ENCODE measurements at places on chromosomes 4 and X. TPM values are rescaled to one million over a fixed set of nuclear protein-coding genes. Genes with fewer than 3 reads are reported as not detected.

The SULT1B1 gene
- 0.18 TPM for total RNA-seq

The GPR82 gene
- not detected for total RNA-seq

The MXD4 gene
- 25.6 TPM for total RNA-seq

The HMGN5 gene
- total RNA-seq, result 0.83 TPM

The NLGN4X gene
- total RNA-seq, result not detected

The SMPX gene
- total RNA-seq, result not detected

The UGT2A3 gene
- total RNA-seq, result not detected

The RAB33B gene
- 11.4 TPM for total RNA-seq

The TGIF2LX gene
- not detected for total RNA-seq

The DCK gene
- 7.0 TPM for total RNA-seq

The CDKN2AIP gene
- total RNA-seq, result 16.8 TPM

The MAGEC1 gene
- not detected for total RNA-seq

The PHKA1 gene
- 3.3 TPM for total RNA-seq

The BST1 gene
- 5.3 TPM for total RNA-seq

The SOX3 gene
- not detected for total RNA-seq

The TBC1D14 gene
- 48.9 TPM for total RNA-seq

DNA sequence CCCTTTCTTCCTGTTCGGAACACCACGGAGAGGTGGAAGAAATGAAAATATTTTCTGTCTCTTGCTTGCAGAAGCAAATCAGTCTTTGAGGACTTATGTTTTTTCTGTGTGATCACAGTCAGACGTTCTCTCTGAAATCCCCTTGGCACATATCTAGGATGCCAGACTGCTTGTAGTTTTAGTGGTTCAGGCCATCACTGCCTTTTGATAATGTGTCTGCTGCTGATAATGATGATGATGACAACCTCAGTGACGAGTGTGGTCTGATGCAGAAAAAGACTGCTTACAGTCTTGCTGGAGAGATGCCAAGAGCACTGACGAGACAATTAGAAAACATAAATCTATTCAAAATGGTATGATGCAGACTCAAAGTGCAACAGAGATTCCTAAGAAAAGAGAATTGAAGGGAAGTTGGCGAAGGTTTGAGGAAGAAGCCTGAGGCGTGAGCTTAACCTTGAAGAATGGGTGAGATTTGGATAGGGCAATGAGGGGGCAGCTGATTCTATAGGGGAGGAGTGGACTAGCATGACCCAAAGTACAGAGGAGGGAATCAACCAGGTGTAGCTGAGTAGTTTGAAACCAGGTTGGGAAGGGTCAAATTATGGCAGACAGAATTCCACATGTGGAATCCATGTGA, 7.9 kb downstream of the RAB33A start:
- DNase-seq, result peak; percentile 38

DNA sequence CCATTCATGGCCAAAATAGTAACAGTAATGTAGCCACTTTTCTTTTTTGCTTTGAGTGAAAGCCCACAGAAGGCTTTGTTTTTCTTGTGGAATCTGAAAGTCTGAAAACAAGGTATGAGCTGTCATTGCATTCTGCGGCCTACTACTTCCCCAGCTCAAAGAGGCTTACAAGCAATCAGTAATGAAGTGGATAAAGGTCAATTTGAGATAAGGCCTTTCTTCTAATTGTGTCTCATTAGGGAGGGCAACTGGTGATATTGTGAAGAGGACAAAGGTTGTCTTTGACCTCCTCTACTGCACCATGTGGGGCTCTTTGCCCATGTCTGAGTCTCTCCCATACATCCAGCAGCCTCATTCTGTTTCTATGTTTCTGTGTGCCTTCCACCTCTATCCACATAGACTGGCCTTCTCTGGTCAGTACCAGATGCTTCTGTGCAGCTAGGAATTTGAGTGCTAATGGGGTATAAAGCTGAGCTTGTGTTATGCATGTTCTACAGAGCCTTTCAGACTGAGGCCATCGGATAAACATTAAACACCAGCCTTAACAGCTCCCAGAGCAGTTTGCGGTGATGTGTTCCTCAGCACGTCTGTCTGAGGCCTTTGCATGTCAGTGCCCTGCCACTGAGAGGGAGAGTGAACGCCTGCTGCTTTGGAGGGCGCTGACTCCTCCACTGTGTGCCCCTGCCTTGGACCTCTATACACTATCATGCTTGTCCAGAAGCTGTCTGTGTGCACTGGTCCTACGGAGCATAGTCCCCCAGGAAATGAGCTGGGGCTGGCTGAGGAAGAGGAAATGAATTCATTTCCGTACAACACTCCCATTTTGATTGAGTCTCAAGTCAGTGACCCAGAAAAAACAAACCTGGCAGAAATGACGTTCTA, 80.2 kb downstream of the SH2D1A start:
- DNase-seq, result no peak

DNA sequence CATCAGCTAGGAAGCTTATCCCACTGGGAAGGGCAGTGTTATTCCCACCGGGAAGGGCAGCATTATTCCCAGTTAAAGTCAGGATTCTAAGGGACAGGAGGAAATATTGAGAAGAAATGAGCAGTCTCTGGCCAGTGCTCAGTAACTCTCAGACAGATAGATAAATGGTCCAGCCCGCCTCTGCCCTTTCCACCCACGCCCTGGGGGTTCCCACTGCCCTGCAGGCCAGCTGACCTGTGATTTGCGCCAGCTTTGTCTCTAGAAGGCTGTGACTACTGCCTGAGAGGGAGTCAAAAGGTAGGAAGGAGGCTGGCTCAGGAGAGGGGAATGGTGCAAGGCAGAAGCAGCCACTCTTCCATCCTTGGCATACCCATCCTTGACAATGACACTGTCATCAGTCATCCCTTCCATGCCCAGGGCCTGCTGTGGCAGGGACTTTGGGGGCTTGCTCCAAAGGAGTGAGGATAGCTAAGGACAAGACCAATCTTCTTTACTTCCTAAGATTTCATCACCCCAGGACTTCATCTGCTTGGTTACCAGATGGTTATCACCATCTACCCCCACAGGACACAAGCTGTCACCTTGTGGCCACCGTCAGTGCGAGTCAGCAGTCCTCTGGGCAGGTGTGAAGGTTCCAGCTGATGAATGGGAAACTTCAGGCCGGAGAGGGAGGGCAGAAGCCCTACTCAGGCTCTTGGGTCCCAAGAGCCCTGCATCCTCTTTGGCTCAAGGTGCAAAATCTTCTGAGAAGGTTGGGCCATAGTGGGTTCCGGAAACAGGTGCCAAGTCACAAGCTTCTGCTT, 49.5 kb downstream of the SEPSECS start:
- DNase-seq, result no peak

- no peak for DNase-seq
Measured at GRCh38 chr4:62145276-62145675, 945.1 kb downstream of the ADGRL3 start.

- no peak for DNase-seq
Measured at GRCh38 chr4:7356667-7357310, 77.9 kb downstream of the PSAPL1 start.

- no peak for DNase-seq
Measured at GRCh38 chr4:80139671-80140070, 57.6 kb upstream of the PRDM8 start.

DNA sequence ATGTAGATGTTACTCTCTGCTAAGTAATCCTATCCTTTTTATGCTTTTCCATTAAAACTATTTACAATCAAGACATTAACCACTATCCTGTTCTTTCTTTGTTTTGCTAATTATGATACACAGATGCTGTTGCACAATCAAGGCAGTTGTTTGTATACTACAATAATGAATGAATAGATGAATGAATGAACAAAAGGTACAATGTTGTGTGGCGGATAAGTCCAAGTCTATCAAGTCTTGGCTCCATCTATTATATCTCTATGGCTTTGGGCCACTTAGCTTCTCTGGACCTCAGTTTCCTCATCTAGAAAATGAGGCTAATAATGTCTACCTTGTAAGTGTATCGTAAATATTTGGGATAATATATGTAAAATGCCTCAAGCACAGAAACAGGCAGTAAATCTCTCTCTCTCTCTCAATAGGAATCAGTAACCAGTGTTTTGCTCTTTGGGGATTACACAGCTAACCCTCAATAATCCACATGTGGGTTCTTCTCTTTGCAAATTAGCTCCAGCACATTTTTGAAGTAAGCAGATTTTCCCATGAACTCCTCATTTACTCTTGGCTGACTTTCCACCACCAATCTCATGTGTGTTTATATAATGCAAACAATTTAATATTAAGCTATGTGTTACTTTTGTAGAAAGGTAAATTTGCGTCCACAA, 27.8 kb upstream of the TSPAN5 start:
- no peak for DNase-seq

- DNase-seq, result no peak
Measured at GRCh38 chrX:46321676-46322075, 223.5 kb downstream of the ZNF674 start.

GRCh38 chrX:102627640-102628039, 23.6 kb upstream of the GPRASP1 start:
- no peak for DNase-seq

DNA sequence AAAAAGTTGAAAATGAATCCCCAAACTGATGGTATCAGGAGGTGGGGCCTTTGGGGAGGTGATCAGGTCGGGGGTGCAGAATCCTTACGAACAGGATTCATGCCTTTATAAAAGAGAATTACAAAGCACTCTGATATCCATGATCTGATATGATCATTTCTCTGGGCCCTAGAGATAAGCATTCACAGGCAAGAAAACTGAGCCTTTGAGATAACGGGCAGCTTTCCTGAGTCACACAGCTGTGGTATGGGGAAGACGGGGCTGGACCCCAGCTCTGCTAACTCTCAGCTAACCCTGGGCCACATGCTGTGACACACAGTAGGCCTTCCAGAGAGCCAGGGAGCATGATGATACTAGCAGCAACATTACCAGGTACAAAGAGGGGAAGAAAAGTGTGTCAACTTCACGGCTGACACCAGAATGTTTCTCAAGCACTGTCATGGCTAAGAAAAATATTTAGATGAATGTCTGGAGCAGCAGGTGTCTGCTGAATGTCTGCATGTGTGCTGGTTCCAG, 85.1 kb downstream of the SLC2A9 start:
- no peak for DNase-seq

- DNase-seq, result peak; percentile 32
Measured at GRCh38 chrX:103941201-103941975, 21.0 kb upstream of the TMSB15B start.

GRCh38 chr4:158810487-158811215, 41.8 kb downstream of the FNIP2 start:
- peak; percentile 98 for DNase-seq

DNA sequence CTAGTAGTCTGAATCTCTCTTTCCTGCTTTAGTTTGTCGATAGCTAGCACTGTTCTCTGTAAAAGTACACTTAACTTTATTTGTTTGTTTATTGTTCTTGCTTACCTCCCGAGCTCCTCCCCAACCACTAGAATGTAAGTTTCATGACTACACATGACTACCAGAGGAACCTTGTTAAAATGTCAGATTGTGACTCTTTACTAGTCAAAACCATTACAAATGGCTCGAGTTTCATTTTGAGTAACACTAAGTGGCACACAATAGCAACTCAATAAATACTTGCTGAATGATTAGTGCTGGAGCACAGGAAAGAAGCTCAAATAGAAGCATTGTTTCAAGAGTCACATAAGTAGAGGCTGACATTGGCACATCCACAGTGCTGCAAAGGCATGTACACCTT, 116.1 kb downstream of the MAPK10 start:
- no peak for DNase-seq

DNA sequence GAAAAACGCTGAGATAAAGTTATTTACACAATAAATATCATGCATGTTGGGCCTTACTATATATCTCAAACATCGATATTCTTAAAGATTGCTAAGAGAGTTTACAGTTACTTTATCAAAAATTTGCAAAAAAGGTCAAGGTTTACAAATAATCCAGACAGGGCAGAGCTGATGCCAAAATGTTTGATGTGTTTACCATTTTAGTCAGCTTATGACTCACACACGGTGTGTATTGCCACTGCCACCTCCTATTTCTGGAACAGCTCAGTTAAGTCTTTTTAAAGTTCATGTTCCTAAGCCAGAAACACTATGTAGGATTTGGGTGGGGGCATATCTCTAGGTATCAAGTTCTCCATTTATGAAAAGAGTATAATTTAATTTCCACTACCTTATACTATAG, 580.6 kb downstream of the INPP4B start:
- peak; percentile 75 for DNase-seq

DNA sequence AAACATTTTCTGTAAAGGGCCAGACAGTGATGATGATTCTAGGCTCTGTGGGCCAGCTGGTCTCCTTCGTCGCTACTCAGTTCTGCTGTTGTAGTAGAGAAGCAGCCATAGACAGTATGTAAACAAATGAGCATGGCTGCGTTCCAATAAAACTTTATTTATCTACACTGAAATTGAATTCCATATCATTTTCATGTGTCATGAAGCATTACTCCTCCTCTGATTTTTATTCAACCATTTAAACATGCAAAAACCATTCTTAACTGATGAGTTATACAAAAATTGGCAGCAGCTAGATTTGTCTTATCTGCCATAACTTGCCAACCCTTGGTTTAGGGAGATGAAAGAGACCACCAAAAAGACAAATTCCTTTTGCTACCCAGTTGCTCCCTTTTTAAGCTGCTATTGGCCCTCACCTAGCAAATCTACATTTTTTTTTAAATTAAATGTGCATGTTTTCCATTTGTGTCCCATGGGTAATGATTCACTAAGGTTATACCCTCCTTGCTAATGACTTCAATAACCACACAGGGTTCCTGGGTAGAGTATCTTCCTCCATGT, 309.9 kb downstream of the DHX15 start:
- DNase-seq, result peak; percentile 86

DNA sequence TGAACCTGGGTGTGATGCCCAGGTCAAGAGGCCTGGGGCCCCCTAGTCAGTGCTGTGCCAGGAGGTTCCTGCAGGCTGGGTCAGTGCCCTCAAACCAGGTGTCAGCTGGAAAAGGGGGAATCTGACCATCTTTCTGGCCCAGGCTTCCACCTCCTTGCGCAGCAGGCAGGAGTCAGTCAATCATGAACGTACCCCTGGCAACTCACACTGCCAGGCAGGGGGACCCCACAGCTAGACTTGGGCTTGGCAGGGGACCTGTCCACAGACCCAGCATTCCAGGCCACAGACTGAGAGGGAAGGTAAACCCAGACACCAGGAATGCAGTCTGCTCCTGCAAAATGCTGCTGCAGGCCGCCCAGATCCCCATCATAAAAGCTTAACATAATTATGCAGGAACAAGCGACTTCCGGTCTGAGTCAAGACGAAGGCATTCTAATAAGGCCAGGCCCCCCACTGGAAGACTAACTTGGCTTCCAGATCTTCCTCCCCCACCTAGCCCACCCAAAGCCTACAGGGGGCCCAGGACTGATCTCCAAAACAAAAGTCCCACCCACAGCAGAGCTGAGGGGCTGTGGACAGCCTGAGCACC, 156.3 kb downstream of the BCOR start:
- DNase-seq, result no peak

- DNase-seq, result peak; percentile 73
Measured at GRCh38 chr4:156790866-156791265, 180.7 kb downstream of the PDGFC start.

GRCh38 chr4:126441173-126442035, 1126.6 kb downstream of the FAT4 start:
- DNase-seq, result peak; percentile 17

GRCh38 chr4:123417813-123418212, 21.2 kb downstream of the SPRY1 start:
- no peak for DNase-seq

- no peak for DNase-seq
Measured at GRCh38 chr4:126375462-126376054, 1060.8 kb downstream of the FAT4 start.
